Fibroblast of upper back skin (primary cell): ENCODE measurements at places on chromosomes 2 and 18.

DNA sequence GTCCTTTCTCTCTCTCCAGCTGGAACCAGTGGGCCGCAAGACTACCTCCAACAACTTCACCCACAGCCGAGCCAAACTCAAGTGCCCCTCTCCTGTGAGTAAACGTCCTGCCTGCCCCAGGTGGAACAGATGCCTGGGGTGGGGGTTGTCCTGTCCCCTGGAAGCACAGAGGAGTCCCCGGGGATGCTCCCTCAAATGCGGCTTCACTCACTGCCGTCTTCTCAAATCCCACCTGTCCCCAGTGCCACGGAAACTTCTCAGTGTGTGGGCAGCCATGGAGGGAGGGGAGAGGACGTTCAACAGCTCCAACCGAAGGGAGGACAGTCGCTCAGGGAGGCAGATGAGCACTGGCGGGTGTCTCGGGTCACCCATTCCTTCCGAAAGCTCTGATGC, 110.7 kb upstream of the PPP1CB start:
- DNase-seq = no peak

GRCh38 chr2:67792681-67793091, 270.1 kb downstream of the C1D start:
- peak; percentile 25 for DNase-seq

DNA sequence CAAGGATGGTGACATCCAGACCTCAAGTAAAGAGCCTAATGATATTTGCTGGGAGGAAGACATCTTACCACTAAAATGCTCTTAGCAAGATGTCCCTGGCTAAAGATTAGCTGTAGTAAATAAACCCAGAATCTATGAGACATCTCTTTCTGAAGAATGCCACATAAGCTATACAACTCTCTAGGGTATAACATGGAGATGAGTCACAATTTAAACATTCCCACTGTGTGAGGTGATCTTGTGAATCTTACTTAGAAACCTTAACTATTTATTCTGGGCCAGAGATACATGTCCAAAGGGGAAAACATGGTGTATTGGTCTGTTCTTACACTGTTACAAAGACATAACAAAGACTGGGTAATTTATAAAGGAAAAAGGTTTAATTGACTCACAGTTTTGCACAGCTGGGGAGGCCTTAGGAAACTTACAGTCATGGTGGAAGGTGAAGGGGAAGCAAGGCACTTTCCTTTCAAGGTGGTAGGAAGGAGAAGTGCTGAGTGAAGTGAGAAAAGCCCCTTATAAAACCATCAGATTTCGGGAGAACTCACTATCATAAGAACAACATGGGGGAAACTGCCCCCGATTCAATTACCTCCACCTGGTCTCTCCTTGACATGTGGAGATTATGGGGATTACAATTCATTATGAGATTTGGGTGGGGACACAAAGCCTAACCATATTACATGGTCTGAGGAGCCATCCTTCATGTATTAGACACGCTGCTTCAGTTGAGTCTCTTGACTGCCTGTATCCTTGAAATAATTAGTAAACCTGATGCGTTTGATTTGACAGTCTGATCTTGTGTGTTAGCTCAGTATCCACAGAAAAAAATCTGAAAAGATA, 17.1 kb downstream of the KRCC1 start:
- DNase-seq = peak; percentile 95

- no peak for DNase-seq
Measured at GRCh38 chr18:34631093-34631966, 78.8 kb upstream of the DTNA start.

GRCh38 chr2:8246137-8246536, 435.7 kb upstream of the ID2 start:
- no peak for DNase-seq

DNA sequence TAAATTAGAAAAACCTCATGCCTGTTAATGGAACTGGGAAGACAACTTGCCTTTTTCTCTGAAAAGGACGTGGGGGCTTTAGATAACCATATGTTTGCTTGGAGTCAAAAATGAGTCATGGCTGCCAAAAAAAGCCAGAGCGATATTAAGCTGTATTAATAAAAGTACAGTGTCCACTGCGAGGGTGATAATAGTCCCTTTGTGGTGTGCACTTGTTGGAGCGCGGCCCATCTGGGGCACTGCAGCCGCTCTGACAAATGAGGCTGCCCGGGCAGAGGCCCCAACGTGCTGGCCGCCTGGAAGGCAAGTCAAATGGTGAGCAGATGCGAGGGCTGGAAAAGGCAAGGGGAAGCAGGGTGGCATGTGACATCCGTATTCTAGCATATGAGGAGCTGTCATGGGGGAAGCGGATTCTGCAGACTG, 103.3 kb upstream of the NCK2 start:
- DNase-seq = peak; percentile 7

DNA sequence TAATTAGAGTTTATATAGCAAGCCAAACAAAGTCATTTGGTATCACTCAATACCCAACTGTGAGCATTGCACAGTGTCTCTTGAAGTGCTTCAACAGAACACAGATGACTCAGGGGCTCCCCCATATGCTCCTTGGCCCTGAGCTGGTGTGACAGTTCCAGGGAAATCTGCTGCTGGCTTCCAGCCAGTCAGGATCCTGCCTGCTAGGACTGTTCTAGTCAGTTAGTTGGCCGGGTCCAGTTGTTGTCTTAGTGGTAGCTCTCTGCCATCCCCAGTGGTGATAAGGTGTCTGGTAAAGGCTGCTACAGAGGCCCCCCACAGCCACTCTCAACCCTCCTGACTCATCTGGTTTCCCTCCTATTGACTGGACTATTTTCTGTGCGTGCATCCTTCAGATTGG, 100.3 kb downstream of the IRS1 start:
- peak; percentile 58 for DNase-seq

- no peak for DNase-seq
Measured at GRCh38 chr2:8298783-8299182, 383.1 kb upstream of the ID2 start.

GRCh38 chr2:177906041-177906718, 166.4 kb downstream of the PDE11A start:
- peak; percentile 42 for DNase-seq

DNA sequence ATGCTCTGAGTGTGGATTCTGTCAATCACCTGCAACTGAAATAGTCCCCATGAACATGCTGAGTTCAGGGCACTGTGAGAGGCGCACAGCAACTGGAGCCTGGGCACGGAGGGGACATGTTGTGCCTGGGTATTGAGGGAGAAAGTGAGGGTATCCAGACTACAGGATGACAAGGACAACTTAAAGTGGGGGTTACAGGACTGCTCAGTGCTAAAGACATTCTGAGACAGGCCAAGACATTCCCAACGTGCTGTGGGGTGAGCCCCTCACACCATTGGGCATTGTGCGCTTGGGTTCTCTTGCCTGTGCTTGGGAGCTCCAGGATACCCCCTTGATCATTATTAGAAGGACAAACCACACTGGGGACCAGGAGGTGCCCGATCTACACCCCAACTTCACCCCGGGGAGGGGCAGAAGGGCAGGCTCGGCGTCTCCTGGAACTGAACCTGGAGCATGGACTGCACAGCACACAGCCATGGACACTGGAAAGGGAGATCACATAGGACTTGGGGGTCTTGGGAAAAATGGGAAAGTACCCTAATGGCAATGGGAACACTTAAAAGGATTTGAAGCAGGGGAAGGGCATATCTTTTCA, 72.5 kb upstream of the HDAC4 start:
- DNase-seq = no peak

DNA sequence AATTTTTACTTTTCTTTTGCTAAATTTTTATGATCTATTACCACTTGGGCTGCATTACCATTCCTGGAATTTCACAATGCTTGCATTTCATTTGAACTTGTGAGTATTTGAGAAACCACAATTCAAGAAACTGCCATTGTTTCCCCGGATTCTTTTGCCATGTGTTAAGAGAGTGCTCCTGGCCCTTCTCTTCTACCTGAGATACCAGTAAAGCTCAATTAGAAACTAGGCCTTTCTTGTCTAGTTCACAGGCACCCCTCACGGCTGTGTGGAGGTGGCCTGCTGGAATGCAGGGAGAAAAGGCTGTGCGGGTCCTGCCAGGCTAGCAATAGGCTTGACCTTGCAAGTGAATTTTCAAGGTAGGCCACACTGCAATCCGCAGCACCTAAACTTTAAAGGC, 40.8 kb downstream of the ZEB2 start:
- DNase-seq = peak; percentile 77

DNA sequence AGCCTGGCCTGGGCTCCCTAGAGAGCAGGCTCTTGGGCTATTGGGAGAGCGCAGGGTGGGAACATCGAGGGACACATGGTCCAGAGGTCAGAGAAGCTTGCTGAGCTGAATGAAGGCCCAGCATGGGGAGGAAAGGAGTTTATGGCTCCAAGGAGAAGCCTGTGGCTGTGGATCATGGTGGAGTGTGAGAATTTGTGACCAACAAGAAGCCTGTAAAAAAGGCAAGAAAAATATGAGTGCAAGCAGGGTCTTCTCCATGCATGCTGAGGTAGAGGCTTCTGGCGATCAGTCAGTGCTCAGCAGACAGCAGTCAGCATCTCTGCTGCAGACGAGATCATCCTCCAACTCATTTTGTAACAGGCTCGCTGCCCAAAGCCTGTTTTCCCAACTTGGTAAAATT, 1.3 kb upstream of the SCYGR3 start:
- DNase-seq = no peak

- peak; percentile 22 for DNase-seq
Measured at GRCh38 chr18:54647176-54647575, 56.1 kb downstream of the DYNAP start.

DNA sequence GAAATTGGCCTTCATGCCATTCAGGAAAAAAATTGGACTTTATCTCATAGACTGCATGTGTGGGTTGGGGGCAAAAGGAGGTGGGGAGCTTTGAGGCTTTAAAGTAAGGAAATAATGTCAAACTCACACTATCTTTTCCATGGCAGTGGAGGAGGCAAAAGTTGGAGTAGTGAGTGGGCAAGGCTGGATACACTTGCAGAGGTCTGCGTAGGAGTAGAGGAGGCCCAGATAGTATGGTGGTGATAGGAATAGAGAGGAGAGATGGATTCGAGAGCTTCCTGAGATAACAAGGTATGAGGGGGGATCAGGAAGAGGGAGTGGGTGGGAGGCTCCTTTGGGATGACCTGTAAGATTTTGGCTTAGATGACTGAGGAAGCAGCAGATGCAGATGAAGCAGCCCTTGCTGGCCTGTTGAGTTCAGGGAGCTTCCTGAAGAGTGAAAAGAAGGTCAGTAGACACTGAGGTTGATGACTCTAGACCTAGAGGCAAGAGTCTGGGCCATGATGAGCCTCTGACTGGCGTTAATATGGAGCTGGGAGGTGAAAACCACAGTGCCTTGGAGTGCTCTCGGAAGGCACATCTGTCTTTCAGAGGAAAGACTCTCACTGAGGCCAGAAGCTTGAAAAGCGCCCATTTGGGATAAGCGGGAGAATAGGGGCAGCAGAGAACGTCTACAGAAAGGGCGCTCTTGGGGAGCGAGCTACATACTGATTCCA, 5.8 kb downstream of the UNC50 start:
- DNase-seq = no peak

GRCh38 chr2:118535818-118536212, 311.6 kb downstream of the EN1 start:
- DNase-seq = no peak

DNA sequence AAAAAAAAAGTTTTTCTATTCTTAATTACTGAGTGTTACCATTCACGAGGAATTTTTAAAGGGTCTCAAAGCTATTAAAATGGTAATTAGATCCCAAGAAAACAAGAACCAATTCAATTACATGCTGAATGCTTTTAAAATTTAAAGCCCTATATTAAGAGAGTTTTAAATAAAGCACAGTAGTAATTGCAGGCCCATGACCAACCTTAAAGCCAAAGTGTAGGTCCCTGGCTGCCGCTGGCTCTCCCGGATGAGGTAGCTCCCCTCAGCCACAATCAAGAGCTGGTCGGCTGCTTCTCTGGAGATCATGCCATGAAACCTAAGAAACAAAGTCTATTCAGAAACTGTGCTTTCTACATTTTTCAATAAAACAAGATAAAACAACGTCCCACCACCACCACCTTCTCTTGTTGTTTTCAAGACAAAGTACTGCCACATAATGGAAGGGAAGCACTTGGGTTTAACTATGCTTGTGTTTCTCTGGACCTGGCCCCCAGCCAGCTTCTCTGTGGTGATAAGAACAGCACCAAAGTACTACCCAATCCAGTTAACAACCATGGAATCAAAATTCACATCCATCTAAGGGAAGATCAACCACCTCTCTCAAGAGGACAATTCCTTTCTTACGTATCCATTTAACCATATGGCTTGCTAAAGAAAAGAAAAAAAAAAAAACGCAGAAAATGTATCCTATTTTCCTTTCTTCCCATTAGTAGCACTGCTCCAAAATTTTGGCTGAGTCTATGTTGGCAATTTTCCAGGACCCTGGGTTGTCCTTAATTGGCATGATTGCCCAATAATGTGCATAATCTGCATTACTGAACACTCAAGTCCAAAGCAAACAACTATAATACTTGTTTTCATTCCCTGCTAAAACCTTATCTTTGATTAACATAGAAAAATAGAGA, 90.1 kb downstream of the CHN1 start:
- no peak for DNase-seq

GRCh38 chr18:12750715-12751502, 48.1 kb downstream of the PSMG2 start:
- no peak for DNase-seq

DNA sequence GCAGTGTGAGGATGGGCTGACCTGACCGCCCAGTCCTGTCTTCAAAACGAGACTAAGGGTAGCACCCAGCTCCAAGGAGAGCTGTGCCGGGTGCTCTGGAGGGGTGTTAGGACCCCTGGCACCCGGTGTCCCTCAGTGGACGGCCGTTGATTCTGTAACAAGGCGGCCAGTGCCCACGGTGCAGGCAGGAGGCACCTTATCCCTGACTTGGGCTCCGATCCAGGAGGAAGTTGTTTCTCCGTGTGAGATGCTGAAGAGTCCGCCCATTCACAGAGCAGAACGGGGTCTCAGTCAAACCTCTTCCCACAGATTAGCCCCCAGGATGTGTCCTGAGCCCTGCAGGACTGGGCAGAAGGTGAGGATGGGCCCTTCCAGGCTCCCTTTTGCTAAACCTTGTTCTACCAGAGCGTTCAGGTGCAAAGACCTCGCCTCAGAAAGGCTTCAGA, 123.0 kb downstream of the NFATC1 start:
- no peak for DNase-seq

- DNase-seq = no peak
Measured at GRCh38 chr18:56678836-56679565, 27.8 kb downstream of the WDR7 start.

DNA sequence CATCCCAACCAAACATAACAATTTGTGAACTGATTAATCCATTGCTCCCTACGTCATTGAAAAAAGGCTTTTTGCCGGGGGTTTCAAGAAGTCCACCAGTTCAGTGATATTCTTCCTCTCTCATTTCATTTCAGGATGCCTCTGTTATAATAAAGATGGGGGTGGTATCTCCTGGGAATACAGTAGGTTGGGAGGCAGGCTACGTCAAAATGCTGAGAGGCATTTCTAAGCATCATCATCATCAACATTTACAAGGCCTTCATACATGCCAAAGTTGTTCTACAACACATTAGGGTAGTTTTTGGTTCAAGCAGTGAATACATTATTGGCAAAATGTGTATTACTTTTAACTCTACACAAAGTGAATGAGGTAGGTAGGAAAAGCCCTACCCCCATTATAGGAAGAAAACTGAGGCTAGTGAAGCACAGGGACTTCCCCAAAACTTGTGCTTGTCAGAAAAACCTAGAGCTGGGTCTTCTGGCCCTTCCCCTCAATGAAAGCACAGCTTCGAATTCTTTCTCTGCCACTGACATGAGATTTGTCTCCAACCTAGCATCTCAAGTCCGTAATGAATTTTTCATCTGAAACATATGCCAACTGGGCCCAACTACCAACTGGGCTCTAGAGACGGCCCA, 11.3 kb downstream of the OSR1 start:
- no peak for DNase-seq

- DNase-seq = peak; percentile 21
Measured at GRCh38 chr2:57370882-57371585, 675.6 kb upstream of the VRK2 start.

- no peak for DNase-seq
Measured at GRCh38 chr2:211766689-211767088, 771.9 kb downstream of the ERBB4 start.
